Brain (organoid and tissue), 16 donors: ENCODE measurements at places on chromosomes 6 and 20.
A peak's percentile ranks its signal among the peaks of the same experiment; 100 is the strongest.

DNA sequence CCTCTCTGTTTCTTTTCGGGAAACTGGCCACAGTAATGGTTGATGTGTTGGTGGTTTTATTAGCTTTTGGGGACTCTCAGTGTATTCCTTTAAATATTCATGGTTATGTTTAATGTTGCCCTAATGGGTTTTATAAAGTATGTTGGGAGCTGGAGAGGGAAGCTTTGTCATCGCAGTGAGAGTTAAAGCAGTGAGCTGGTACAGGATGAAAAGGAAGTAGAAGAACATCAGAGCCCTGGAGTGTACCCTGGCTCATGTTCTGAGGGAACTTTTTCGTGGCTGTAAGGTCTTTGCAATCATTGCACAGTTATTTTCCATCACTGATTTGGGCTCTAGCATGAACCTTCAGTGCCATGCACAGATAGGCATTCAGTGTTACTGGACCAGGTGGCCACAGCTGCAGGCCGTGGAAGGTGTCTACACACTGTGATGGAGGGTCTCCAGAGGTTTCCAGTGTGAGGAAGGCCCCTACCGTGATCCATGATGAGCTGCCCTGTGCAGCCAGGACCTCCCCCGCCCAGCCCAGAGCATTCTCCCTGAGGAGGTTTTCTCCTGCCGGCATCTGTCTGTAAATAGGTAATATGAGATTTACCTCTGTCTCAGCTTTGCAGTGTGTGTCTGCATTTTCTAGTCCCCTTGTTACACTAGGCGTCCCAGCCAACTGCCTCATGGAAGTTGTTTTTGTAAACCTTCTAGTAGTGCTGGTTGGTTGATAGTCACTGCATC is 22.4 kb upstream of the TMEM217 start:
- DNase-seq, result no peak

DNA sequence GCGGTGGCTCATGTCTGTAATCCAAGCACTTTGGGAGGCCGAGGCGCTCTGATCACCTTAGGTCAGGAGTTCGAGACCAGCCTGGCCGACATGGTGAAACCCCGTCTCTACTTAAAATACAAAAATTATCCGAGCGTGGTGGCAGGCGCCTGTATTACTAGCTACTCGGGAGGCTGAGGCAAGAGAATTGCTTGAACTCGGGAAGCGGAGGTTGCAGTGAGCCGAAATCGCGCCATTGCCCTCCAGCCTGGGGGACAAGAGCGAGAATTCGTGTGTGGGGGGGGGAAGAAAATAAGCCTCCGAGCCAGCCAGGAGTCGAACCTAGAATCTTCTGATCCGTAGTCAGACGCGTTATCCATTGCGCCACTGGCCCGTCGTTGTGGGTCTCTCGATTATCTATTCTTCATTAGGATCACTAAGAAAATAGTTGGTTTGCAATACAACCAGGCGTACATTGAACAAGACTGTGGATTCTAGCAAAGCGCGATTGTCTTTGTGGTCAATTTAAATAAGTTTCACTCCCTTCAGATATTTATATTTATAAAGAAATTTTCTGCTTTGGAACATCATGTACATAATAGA is 33.9 kb upstream of the PRSS16 start:
- DNase-seq, result no peak

GRCh38 chr20:50297498-50298376 is 107.1 kb downstream of the CEBPB start:
- no peak for DNase-seq

- DNase-seq, result no peak
These were observed 16.3 kb downstream of the ROS1 start for GRCh38 chr6:117409420-117409819.

DNA sequence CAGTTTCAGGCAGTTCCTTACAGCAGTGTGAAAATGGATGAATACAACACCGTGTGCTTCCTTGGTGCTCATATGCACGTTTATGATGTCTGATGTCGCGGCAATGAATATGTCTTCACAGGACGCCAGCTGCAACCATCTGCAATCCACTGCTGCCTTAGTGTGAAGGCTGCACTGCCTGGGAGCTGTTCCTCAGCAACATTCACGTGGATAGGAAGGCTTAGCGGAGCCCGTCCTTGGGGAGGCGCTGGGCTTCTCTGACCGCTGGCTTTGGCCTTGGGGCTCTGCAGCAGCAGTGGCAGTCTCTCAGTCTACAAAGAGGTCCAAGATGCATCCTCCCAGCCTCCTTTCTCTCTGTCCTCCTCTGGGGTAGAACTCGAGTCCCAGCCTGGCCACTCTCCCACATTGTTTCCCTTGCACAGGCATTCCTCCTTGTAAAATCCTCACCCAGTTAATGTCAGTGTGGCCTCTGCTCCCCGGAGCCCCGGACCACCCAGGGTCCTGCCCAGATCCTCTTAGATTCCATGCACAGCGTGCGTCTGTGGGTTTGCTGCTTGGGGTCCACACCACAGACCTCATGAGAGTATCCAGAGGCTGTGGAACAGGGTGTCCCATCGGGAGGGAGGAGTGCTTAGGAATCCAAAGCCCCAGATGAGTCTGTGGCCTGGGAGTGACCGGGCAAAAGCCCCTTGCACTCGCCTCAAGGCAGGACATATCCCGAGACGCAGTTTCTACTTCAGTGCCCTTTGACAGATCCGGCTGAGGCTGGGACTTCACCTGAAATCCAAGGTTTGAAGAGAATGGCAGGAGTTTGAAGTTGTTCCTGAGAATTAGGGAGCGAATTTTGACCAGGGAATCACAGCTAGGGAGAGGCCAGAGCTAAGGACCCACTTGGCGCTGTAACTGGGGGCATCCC is 181.3 kb downstream of the THBS2 start:
- DNase-seq, result no peak

DNA sequence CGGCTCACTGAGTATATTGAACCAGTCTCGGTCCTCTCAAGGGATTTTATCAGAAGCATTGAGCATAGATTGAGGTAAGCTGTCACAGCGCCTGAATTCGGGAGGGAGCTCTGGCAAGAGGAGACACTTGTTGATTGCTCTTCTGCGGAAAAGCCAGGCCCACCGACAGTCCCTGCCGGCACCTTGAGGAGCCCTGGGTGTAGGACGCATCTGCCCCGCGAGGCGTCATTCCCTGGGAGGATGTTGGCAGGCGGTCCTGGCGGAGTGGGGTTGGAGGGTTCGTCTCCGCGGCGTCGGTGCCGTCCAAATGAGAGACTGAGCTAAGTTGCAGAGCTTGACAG is 843 bp downstream of the FBXO9 start:
- DNase-seq, result peak; percentile 37

GRCh38 chr6:42017021-42017643 is 33.2 kb upstream of the TAF8 start:
- DNase-seq, result no peak

DNA sequence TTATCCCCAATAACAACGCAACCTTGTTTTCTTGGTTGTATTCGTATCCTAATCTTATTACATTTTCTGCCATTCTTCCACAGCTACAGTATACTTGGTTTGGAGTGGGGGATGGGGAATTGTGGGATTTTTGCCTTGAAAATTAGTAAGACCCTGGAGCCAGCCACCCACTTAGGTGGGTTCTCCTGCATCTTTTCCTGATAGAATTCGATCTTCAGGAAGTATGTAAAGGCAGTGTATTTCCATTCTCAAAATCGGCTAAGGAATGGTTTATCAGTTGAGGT is 1.1 kb downstream of the ITCH start:
- no peak for DNase-seq

DNA sequence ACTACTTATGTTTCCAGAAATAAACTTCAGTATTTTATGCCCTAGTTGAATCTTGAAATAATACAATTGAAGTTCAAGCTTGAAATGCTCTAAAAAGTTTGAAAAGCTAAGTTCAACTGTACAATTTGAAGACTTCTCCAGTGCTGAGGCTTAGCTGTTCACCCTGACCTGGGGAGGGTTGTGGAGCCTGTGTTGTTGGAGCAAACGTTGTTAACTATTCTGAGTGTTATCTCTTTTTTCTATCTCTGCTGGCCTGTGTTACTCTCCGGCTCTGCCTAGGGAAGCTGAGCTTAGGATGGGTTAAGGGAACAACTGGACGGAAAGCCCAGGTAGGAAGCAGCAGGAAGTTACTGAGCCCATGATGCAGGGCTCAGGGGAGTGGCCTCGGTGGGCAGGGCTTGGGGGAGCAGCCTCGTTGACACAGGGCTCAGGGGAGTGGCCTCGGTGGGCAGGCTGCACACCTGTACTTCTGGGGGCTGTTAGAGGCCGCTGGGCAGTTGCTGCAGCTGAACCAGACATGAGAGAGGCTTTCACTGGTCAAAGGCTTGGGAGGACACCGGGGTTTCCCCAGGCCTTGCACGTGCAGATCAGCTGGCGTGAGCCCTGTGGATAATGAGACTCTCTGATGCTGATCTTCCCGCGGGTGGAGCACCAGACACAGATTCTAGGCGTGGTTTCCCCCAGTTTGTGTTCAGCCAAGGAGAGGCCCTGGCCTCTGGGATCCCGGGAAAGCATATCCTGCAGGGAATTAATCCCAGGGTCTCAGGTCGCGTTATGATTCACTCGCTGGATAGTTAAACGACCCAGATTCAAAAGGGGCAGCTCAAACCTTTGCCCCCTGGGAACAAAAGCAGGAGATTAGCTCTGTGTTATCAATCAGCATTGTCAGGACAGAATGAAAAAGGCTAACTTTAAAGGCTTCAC is 58.9 kb downstream of the ERMARD start:
- DNase-seq, result peak; percentile 20

- DNase-seq, result no peak
These were observed 12.5 kb downstream of the JAG1 start for GRCh38 chr20:10661261-10661660.

DNA sequence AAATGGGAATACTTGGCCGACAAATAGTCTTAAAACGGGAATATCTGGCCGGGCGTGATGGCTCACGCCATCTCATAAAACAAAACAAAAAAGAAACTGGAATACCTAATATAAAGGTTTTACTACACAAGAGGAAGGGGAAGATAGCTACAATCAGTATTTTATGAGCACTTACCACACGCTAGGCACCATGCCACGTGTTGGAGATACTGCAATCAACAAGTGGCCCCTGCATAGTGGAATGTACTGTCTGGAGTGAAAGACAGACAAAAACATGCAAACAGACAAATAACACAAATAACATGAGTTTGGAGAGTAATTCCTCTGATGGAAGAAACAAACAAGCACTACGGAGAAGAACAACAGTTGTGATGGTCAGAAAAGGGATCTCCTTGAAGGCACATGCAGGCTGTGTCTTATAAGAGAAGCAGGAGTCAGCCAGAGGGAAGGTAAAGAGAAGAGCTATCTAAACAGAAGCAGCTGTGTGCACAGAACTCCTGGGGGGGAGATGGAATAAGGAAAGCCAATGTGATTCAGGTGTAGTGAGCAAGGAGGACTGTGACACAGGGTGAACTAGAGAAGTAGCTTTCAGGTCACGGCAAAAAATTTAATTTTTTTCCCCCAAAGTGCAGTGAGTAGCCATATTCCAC is 39.1 kb upstream of the AKIRIN2 start:
- no peak for DNase-seq

GRCh38 chr6:91782802-91783201 is 1195.9 kb upstream of the MAP3K7 start:
- peak; percentile 30 for DNase-seq

- DNase-seq, result no peak
These were observed 38.6 kb downstream of the PREP start for GRCh38 chr6:105364243-105364642.

DNA sequence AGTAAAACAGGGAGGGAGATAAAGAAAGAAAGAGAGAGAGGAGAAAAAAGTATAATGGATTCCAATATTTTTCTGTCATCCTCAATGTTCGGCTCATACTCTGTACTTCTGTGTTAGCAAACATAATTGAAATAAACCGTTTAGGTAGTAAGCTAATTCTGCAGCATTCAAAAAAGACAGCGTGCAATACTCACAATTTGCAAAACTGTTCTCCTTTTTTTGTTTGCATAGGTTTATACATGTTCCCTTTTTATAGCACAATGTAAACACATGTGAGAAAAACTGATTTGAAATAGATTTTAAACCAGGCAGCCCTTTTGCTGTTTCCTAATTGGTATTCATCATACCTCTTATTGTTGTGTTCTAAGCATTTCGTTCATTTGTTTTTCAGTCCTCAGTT is 188.9 kb downstream of the PLCB1 start:
- no peak for DNase-seq

GRCh38 chr20:35216541-35216940 is 9.9 kb upstream of the MMP24 start:
- DNase-seq, result no peak

DNA sequence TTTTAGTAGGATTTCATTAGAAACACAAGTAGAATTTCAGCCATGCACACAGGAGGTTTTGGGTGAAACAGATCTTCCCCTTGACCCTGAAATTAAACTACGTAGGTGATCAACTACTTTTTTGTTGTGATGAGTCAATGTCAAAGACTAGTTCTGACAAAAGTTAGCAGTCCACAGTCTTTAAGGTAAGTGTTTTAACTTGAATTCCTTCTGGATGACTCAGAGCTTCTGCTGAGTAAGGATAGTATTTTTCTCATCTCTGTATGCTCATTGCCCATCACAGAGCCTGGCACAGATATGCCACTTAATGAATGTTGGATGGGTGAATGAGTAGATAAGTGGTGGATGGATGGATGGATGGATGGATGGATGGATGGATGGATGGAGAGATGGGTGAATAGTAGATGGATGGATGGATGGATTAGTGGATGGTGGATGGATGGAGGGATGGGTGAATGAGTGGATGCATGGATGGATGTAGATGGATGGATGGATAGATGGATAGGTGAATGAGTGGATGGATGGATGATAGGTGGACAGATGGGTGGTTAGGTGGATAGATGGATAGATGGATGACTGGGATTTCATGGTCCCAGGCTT is 165.3 kb downstream of the ZMYND8 start:
- no peak for DNase-seq

DNA sequence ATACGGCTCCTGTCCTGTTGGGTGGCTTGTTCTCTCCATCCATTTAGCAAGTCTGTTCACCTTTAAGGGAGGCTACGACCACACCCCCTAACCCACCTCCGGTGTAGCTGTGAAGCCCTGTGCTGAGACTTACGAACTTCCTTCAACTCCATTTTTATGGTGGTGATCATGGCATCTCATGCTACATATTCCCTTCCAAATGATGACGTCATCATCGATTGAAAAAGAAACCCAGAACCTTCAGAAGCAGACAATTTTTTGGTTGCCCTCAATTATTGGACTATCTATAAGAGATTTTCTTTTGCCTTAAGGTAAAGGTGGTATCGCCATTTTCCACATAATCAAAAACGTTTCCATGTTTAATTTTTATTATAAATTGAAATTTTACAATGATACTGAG is 389.0 kb downstream of the CBLN4 start:
- no peak for DNase-seq

GRCh38 chr6:111782192-111782809 is 91.0 kb downstream of the FYN start:
- no peak for DNase-seq

- no peak for DNase-seq
These were observed 164.2 kb downstream of the PHF3 start for GRCh38 chr6:63799813-63800212.

DNA sequence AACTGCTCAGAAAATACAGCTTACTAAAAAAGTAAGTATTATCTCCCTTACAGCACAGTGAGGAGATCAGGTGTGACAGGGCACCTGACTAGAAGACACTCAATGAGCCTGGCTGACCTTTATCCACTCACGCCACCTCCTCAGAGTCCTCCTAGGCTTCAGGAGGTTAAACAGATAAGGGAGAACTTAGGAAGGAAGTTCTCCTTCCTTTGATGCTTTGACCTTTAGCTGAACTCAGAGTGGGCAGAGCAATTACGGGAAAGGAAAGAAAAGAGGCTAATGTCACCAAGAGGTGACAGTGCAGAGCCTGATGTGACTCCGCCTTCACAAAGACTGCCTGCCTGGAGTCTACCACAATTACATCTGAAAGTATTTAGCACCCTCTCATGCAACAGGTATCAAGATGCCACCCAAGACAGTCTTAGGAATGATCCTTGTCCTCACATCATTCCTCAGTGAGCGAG is 36.7 kb downstream of the MAN1A1 start:
- DNase-seq, result no peak

- no peak for DNase-seq
These were observed 12.6 kb upstream of the DST start for GRCh38 chr6:56655249-56655648.
